Colonic mucosa (tissue), 4 donors: ENCODE measurements at places on chromosomes 7 and 10. TPM values are rescaled to one million over a fixed set of nuclear protein-coding genes. Genes with fewer than 3 reads are reported as not detected.
A peak's percentile ranks its signal among the peaks of the same experiment; 100 is the strongest.

- DNase-seq, result no peak
- no peak overlapping the region for H3K4me3 ChIP-seq
- H3K36me3 ChIP-seq, result no peaks in the 10 kb centered on the region
- no peak overlapping the region for H3K27ac ChIP-seq
Observed at GRCh38 chr7:362402-363096, 72.6 kb downstream of the FOXL3 start.

- DNase-seq, result peak; percentile 32
- H3K4me1 ChIP-seq, result no peaks in the 10 kb centered on the region
- H3K27me3 ChIP-seq, result no peaks in the 10 kb centered on the region
- H3K27ac ChIP-seq, result peak overlapping the region; percentile 52
Observed at GRCh38 chr7:116354546-116355423, 144.4 kb downstream of the TES start.

DNA sequence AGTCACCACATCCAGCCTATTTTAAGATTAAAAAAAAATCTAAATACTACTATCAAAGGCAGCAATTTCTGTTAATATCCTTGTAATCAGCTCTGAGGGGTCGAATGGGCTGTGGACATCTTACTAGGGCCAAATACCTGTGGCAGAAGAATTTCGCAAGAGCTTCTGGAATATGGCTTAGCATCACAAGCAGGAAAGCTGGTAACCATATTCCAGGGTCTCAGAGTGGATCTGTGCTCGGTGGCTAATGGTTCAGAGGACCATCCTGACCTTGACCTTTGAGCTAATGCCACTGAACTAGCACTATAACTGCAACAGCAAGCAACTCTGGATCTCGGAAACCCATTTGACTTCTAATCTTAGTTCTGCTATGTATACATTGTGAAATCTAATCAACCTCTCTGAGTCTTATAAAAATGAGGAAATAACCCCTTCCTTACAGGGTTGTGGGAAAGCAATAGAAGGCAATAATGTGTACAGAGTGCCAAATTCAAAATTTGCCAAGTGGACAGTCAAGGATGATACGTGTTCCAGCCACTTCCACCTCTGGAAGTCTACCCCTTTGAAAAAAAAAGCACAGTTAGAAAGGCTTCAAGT, 65.5 kb downstream of the CYP26A1 start:
- H3K4me1 ChIP-seq, result no peaks in the 10 kb centered on the region
- DNase-seq, result peak; percentile 10
- H3K36me3 ChIP-seq, result no peaks in the 10 kb centered on the region

GRCh38 chr7:85287106-85287825, 100.4 kb upstream of the SEMA3D start:
- H3K27ac ChIP-seq, result no peak overlapping the region
- no peaks in the 10 kb centered on the region for H3K4me1 ChIP-seq
- H3K36me3 ChIP-seq, result no peaks in the 10 kb centered on the region
- DNase-seq, result no peak
- H3K4me3 ChIP-seq, result no peak overlapping the region

- no peak overlapping the region for H3K27ac ChIP-seq
- no peaks in the 10 kb centered on the region for H3K36me3 ChIP-seq
- no peaks in the 10 kb centered on the region for H3K27me3 ChIP-seq
- DNase-seq, result no peak
Observed at GRCh38 chr10:1183033-1183396, 126.8 kb downstream of the WDR37 start.

GRCh38 chr10:119198438-119198837, 8.9 kb upstream of the GRK5 start:
- no peaks in the 10 kb centered on the region for H3K36me3 ChIP-seq
- DNase-seq, result no peak
- H3K4me3 ChIP-seq, result no peak overlapping the region

GRCh38 chr10:124001391-124002148, 91.8 kb downstream of the CHST15 start:
- peak; percentile 14 for DNase-seq
- H3K27ac ChIP-seq, result no peak overlapping the region
- H3K4me3 ChIP-seq, result no peak overlapping the region
- H3K36me3 ChIP-seq, result no peaks in the 10 kb centered on the region
- H3K27me3 ChIP-seq, result no peaks in the 10 kb centered on the region
- H3K4me1 ChIP-seq, result no peaks in the 10 kb centered on the region

CDC14C gene
- total RNA-seq, result not detected

GRCh38 chr10:24541239-24541753, 182.4 kb downstream of the ARHGAP21 start:
- H3K36me3 ChIP-seq, result no peaks in the 10 kb centered on the region
- no peaks in the 10 kb centered on the region for H3K4me1 ChIP-seq
- H3K27ac ChIP-seq, result no peak overlapping the region
- no peak overlapping the region for H3K4me3 ChIP-seq
- no peaks in the 10 kb centered on the region for H3K27me3 ChIP-seq
- no peak for DNase-seq

NACAD gene
- total RNA-seq, result 1.0 TPM
